ENCODE measurements at places on chromosomes 2 and 18.

DNA sequence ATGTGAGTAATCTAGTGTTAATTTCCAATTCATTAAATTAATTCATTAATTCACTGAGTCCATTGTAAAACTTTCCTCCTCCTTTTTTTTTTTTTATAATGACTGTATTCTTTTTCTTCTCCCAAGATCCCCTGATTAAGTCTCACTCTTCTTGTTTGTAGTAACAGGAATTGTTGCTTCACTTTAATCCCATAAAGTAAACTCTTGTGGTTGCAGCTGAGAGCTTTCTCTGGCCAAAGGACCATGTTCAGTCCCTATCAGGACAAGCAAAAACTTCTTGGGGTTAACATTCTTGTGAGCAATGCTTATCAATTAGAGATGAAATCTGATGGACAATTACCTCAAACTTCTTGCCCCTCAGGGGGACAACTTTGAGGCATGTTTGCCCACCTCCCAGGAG, 400.2 kb upstream of the SPHKAP start:
- no peak for DNase-seq

DNA sequence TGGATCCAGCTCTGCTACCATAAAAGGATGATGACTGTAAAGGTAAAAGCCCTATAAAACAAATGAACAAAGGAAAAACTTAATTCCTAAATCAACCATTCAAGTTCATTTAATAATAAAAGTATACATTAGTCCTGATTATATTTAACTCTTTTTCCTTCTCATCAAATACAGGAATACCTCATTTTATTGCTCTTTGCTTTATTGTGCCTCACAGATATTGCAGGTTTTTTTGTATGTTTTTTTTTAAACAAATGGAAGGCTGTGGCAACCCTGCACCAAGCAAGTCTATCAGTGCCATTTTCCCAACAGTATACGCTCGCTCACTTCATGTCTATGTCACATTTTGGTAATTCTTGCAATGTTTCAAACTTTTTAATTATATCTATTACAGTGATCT, 38.2 kb downstream of the USP37 start:
- DNase-seq: no peak

DNA sequence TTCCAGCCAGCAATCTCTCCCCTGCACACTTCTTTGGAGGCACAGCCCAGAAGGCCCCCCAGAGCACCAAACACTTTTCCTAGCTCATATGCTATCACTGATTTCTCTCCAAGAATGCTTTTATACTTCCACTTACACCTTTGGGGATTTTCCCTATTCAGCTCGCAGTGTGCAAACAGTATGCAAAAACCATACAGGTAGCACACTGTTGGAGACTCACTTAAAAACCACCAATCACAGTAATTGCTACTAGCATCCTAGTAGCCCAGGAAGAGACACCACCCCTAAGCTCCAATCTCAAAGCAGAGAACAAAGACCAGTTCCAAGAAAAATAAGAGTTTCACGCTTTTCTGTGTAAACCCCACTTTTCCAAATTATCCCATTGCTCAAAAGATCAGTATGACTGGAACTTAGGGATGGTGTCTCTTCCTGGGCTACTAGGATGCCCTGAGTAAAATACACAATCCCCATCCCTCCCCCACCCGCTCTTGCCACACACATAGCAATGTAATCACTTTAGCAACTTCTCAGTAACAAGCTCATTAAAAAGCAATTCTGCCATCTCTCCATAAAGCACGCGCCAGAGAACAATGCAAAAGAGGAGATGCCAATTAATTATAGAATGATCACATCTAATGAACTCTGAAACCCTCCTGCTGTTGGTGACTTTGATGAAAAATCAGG, 43.0 kb downstream of the KLF7 start:
- no peak for DNase-seq

GRCh38 chr2:159622966-159623365, 6.6 kb upstream of the BAZ2B start:
- no peak for DNase-seq

DNA sequence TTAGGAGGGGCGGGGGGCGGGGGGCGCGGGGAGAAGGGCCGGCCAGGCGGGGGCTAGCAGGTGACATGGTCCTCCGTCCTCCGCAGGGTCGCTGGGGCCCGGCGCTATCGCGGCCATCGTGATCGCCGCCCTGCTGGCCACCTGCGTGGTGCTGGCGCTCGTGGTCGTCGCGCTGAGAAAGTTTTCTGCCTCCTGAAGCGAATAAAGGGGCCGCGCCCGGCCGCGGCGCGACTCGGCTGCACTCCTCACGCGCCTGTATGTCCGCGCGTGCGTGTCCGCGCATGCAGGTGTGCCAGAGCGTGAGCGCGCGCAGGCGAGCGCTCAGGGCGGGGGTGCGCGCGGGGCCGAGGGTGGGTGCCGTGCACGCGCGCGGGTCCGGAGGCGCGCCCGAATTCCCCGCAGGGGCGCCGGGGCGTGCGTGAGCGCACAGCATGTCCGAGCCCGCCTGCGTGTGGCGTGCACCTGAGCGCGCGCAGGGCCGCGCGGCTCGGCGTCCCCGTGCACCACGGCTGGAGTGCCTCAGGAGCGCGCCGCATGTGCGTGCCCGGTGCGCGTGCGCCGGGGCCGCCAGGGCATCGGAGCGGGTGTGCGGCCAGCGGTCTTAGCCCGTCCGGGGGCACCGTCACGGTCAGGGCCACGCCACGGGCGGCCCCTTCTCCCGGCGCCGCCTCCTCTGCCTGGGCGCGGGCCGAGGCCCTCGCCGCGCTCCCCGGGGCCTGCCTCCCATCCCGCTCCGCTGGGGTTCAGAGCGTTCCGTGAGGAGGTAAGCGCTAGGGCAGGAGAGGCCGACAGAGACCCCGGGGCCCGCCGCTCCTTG, 6.3 kb downstream of the SNORC start:
- DNase-seq: no peak

- no peak for DNase-seq
Measured at GRCh38 chr18:70195852-70196434, 9.5 kb downstream of the RTTN start.

DNA sequence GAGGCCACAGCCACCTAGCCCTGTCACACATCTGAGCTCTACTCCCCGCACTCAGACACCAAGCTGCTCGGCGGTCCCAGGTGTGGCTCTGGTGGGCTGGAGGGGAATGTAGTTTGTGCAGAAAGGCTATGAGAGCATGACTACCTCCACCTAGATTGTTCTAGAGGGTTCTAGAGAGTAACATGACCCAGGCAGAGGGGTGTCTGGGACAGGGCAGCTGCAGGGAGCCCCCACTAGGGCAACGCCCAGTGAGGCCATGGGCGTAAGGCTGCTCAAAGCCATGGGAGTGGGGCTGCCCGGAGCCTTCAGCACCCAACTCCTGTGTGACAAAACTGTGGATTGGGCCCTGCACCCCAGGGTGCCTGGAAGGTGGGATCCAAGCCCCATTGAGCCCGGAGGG, 511.4 kb upstream of the MYT1L start:
- no peak for DNase-seq

DNA sequence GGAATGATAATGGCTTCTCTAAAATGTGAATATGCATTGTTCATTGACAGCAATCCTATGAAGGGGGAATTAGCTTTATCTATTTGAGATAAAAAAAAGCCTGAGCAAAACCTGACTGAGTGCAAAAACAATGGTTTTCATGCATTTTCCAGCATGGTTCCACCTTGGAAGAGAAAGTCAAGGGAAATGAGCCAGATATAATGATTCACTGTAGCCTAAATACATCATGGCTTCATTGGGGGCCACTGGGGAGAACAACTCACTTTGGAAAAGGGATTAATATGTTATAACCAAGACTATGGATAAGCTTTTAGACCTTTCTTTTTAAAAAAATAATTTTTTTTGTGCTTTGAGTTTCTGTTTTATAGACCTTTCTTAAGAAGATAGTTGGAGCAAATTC, 679.7 kb downstream of the NYAP2 start:
- DNase-seq: no peak

- no peak for DNase-seq
Measured at GRCh38 chr2:237254369-237254861, 159.5 kb downstream of the COL6A3 start.

DNA sequence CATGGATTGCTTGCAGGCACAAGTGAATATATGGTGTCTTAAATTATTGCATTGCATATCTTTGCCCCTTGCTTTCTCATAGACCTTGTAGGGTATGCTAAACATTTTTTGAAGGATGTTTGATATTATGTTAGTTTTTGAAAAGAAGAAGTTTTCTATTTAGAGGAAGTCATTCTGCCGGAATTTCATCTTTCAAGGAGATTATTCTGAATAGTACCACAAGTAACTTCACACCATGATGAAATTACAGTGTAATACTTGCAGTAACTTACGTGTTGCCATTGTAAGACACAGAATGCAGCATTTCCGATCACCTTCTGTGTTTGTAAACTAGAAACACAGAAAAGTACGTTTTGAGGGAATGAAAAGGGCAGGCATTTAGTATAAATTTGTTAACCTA, 71.9 kb downstream of the ACVR2A start:
- DNase-seq: no peak

GRCh38 chr18:57771626-57772025, 31.5 kb downstream of the ATP8B1 start:
- no peak for DNase-seq

- DNase-seq: no peak
Measured at GRCh38 chr2:95348609-95349567, 51.7 kb downstream of the KCNIP3 start.

- DNase-seq: no peak
Measured at GRCh38 chr2:121309801-121310200, 24.8 kb upstream of the TFCP2L1 start.

DNA sequence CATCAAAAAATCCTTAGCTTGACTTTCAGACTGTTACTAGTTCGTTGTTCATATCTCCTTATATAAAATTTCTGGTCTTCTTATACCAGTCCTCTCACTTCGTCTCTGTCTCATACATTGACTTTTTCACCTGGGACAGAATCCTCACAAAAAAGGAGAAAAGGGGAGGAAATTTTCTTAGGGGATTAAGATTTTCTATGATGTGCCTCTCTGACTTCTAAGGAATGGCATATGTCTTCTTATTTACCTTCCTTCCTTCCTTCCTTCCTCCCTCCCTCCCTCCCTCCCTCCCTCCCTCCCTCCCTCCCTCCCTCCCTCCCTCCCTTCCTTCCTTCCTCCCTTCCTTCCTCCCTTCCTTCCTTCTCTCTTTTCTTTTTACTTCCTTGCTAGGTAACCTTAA, 27.9 kb downstream of the KCNE4 start:
- DNase-seq: no peak

DNA sequence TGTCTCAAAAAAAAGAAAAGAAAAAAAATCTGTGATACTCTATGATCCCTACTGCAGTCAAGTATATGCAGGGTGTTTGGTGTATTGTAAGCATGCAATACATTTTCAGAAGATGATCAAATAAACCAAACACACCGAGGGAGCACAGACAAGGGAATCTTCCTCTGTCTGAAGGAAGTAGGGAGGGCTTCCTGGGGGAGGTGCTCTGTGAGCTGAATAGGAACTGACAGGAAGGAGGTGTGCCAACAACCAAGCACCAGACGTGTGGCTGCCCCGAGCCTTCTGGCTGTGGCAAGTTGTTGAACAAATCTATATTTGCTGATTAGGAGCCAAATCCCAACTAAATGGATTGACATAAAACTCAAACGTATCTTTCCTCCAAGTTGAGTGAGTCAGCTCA, 14.6 kb downstream of the THNSL2 start:
- DNase-seq: no peak

- DNase-seq: no peak
Measured at GRCh38 chr2:160375037-160375436, 118.6 kb downstream of the RBMS1 start.

DNA sequence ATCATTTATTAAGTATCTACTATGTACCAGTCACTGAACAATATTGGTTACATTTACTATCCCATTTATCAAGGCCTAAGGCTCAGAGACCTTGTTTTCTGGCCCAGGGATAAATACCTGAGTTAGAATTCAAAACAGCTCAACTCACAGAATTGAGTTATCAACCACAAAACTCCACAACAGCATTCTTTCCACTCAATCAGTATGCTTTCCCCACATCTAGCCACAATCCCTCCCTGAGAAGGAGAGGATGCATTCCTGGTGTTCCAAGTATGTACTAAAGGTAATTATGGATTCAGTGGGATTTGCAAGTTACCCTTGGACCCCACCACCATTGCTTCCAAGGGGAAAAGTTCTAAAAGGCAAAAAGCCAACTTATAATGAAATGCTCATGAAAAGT, 104.2 kb upstream of the PID1 start:
- no peak for DNase-seq

GRCh38 chr2:134361648-134362047, 107.8 kb downstream of the MGAT5 start:
- no peak for DNase-seq

DNA sequence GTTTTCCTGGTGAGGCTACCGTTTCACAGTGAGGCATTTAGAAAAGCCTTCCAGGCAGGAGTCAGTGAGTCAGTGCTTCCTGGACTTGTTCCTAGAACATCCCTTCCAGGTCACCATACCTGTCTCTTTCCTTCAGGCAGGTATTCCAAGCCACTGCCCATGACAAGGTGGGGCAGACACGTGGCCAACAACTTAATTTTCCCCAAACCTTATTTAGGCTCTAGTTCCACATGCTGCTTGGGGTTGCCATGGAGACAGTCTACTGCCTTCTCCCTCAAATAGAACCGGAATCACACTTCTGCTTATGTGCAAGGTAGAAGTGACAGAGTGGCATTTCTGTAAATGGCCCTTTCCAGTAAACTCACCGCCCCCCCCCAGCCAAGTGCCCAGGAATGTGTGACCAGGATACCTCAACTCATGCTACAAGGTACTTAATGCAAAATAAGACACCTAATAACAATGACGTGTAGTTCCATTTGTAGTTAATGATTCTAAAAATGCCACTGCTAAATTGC, 258.3 kb downstream of the PRKCE start:
- no peak for DNase-seq

- no peak for DNase-seq
Measured at GRCh38 chr2:83261591-83262136, 1197.4 kb downstream of the SUCLG1 start.

DNA sequence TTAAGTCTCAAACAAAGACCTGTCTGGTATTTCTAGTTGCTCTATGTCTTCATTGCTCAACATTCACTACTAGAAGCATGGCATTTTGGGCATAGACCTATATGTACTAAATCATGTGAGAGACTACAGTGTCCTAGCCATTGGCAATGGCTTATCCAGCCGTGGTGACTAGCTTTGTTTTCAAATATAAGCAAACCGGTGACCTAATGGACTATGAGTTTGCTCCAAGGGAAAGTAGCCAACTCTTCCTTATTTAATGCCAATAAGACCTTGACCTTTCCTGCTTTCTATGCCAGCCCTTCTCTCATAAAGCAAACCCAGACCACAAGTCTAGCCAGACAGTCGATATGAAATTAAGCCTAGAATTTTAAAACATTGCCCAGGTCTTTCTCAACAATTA, 113.7 kb upstream of the CREB1 start:
- no peak for DNase-seq

DNA sequence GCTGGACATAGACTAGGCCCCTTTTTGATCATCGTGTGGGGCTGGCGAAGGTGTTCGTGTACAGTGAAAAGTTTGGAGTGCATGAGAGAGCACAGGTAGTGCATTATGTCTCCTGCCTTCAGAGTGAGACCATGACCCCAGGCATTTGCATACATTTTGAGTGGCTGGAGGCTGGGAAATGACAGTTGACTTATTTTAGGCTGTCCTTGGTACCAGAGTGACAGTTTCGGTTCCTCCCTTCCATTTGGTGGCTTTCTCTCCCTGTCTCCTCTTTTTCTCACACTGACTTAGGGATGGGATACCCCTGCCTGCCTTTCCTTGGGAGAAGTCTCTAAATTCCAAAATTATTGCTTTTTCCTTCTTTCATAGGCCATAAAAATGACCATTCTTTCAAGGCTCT, 20.1 kb downstream of the SERPINB12 start:
- DNase-seq: no peak

- DNase-seq: no peak
Measured at GRCh38 chr2:122166820-122167219, 411.4 kb downstream of the TSN start.

Data from activated CD4-positive, CD25-positive, alpha-beta regulatory T cell (primary cell).